ENCODE measurements at places on chromosomes 3 and 15.

DNA sequence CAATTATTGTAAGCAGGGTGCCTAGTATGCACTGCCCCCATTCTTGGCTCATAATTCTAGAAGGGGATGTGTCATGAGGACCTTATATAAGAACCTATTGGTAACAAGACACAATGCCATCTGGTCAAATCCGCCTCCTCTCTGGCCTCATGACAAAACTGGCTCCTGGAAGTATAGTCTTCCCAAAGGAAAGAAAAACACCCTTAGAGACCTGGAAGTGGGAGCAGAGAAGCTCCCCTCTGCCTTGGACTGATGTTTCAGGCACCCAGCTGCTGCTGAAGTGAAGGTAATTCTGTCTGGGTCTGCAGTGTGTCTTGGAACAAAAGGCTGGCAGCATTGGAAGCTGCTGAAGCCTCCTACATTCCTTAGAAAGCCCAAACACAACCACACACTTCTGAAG, 107.2 kb upstream of the CLSTN2 start:
- DNase-seq: no peak

GRCh38 chr3:169391672-169392071, 271.8 kb downstream of the MECOM start:
- DNase-seq: no peak

GRCh38 chr15:90364251-90364650, 12.2 kb downstream of the ZNF774 start:
- DNase-seq: no peak

DNA sequence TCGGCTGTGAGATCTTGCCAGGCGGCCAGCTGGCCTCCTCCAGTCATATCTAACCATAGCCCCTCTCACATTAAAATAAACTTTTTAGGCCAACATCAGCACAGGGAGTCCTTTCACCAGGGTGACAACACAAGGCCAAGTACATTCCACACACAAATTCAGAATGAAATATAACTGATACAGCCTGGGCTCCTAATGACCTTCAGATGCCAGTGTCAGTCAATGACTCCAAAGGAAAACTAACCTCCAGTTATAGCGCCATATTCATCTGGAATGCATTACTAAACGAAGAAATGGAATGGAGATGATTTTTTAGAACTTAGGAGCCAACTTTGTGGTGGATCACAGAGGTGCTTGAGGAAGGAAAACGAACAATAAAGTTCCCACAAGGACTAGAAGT, 205.4 kb downstream of the GREM1 start:
- DNase-seq: no peak

GRCh38 chr15:48528921-48529320, 116.6 kb downstream of the FBN1 start:
- DNase-seq: no peak

DNA sequence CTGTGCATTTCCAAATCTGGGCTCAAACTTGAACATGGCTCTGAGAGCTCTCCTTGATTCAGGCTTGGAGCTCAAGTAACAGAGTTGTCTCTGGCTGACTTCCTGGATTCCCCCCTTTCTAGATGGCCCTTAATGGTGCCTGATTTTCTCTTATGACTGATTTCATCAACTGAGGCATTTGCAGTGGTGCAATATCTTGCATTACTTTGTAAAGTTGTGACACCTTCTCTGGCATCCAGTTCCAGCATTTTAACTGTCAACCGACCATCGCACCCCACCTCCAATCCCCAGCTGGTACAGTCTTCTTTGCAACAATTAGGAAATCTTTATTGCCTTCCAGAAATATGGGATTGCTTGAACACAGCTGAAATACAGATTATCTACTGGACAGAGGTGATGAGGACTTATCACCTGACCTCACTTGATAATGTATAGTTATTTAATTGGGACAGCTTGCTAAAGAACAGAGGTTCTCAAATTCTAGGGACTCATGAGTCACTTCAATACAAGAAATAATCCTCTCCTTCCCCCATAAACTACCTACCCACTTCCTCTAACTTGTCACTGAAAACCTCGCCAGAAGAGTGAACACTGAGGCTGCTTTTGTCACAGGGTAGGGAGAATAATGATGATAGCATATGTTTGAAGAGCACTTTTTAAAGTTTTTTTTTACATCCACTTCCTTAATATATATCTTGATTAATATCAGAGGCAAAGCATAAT, 41.8 kb downstream of the FILIP1L start:
- no peak for DNase-seq

GRCh38 chr15:92922418-92923002, 22.4 kb downstream of the CHD2 start:
- no peak for DNase-seq

- DNase-seq: no peak
These were observed 993.8 kb downstream of the GBE1 start for GRCh38 chr3:80767604-80768003.

- no peak for DNase-seq
These were observed 255.6 kb downstream of the ZNF621 start for GRCh38 chr3:40780291-40780924.

DNA sequence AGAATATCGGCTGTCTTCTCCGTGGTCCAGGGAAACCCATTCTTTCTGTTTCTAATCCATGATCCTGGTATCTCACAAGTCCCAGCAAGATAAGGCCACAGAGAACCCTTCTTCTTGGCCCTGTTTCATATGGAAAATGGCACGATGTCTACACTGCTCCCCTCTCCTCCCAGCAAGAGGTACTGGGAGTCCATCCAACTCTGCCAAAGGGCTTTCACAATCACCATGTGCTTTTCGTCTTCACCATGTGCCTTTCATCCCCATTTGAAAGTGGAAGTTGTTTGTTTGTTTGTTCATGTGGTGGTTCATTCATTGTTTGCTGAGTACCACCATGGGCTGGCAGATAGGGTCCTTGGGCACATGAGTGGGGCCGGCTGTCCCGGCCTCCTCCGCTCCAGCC, 5.5 kb downstream of the ITIH3 start:
- DNase-seq: no peak

DNA sequence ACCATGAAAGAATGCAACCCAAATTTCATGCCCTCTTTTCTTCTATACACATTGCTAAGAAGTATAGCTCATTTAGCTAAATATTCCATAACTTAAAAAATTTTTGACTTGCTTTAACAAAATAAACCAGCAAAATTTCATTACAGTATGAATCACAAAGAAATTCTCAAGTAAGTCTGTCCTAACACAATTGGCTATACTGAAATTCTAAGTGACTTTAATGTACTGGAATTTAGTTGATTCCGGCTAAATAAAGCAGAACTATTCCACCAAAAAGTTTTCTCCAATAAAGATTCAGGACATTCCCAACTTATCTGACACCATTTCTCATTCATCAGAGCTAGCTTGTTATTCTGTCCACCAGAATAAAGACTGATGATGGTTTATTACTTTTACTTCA, 23.8 kb downstream of the LRRFIP2 start:
- no peak for DNase-seq

GRCh38 chr3:57444469-57444868, 99.7 kb downstream of the DNAH12 start:
- no peak for DNase-seq

DNA sequence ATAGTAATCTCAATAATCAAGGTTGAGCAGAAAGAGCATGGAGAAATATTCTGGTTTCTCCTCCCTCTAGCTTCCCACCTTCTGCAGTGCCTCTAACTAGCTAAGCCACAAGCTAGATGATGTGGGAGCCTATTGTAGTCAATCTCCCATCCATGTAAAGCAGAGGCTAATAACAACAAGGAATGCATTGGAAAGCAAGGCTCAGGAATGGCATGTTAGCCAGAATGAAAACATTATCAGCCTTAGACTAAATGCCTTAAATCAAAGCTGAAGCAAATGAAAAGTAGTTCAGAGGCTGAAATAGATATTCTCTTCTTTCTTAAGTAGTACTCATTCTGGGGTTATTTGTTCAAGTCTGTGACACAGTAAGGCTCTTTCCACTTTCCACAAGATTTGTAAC, 350.3 kb upstream of the DPPA4 start:
- no peak for DNase-seq

Data from GM12892 (cell line).